Activated CD8-positive, alpha-beta memory T cell treated with anti-CD3 and anti-CD28 coated beads for 24 hours (primary cell): ENCODE measurements at places on chromosomes 3 and 15.

- no peak for DNase-seq
These were observed 42.7 kb downstream of the C2CD4A start for GRCh38 chr15:62109437-62109836.

DNA sequence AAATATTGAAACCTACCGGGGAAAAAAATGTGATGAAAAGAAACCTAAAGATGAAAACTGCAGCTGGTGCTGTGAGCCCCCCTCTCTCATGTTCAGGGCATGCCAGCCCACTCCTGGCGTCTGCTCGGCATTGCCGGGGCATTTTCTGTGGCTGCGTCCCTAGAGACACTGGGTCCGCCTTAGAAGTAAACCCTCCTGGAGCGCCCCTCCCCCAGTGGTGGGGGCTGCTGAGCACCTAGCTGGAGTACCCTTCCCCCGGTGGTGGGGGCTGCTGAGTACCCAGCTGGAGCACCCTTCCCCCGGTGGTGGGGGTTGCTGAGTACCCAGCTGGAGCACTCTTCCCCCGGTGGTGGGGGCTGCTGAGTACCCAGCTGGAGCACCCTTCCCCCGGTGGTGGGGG is 24.5 kb upstream of the GABRA5 start:
- no peak for DNase-seq

- DNase-seq = no peak
These were observed 65.7 kb downstream of the SHQ1 start for GRCh38 chr3:72782521-72782920.

GRCh38 chr3:9141928-9142289 is 107.5 kb downstream of the SRGAP3 start:
- DNase-seq = no peak

- DNase-seq = peak; percentile 83
These were observed 483 bp downstream of the VPS13C start for GRCh38 chr15:62059816-62060112.

- no peak for DNase-seq
These were observed 28.7 kb upstream of the SEMA6D start for GRCh38 chr15:47688573-47689086.

GRCh38 chr3:112629425-112629824 is 11.5 kb downstream of the CCDC80 start:
- no peak for DNase-seq

- DNase-seq = no peak
These were observed 730 bp downstream of the SPRED1 start for GRCh38 chr15:38253351-38253781.
